ENCODE measurements at places on chromosomes 1 and 21.

- DNase-seq = no peak
These were observed 53.4 kb downstream of the WLS start for GRCh38 chr1:68178821-68179490.

GRCh38 chr1:223198628-223198965, 55.5 kb upstream of the TLR5 start:
- DNase-seq = no peak

GRCh38 chr1:184437291-184437690, 50.5 kb downstream of the C1orf21 start:
- no peak for DNase-seq

DNA sequence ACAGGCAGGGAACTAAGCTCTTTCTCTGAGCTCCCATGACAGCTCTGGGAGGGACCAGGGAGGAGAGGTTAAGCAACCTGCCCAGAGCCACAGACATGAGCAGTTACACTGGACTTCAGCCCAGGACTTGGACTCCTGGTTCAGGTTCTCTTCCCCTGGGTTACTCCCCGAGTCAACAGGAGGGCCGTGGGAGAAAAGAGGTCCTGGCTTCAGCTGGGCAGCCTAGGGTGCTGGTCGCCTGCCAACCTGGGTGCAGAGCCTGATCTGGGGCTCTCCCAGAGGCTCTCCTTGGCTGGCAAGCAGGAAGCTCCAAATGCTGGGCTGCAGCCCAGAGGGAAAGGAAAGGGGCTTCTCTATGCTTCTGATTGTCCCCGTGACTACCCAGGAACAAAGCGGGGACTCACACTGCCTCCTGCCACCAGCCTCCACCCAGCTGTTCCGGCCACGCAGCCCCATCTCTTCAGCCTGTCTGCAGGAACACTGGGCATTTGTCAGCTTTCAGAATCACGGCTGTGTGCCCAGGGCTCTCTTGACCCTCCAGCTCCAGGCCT, 141.8 kb downstream of the HIVEP3 start:
- DNase-seq = no peak

DNA sequence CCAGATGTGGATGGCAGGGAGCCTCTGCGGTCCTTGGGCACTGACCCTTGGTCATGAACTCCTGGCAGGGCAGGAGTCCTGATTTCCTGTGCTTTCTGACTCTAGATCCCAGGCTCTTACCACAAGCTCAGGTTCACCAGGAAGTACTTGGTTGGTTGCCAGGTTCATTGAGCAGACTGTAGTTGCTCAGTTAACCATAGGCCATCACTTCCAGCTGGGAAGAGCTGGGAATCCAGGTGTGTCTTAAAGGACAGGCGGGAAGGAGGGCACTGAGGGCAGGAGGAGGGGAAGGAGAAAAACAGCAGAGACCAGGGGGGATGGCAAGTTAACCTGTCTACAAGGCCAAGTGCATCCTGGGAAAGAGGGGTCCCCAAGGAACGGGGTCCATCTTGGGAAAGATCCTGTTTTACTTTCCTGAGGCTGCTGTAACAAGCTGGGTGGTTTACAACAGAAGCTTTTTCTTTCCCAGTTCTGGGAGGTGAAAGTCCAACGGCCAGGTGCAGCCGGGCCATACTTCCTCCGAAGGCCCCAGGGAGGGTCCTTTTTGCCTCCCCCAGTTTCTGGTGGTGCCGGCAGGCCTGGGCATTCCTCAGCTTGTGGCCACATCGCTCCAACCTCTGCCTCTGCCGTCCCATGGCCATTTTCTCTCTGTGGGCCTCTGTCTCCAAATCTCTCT, 11.6 kb downstream of the KCNAB2 start:
- DNase-seq = no peak

GRCh38 chr1:230853731-230854130, 14.6 kb downstream of the C1orf198 start:
- no peak for DNase-seq
